ENCODE measurements at places on chromosomes 12 and 14.
A peak's percentile ranks its signal among the peaks of the same experiment; 100 is the strongest.

- DNase-seq: no peak
These were observed 1071.1 kb upstream of the FLRT2 start for GRCh38 chr14:84458881-84459280.

GRCh38 chr12:26572137-26572536, 260.9 kb downstream of the ITPR2 start:
- no peak for DNase-seq

GRCh38 chr14:55938249-55938791, 179.9 kb upstream of the PELI2 start:
- no peak for DNase-seq

- DNase-seq: no peak
These were observed 114.8 kb upstream of the LHX5 start for GRCh38 chr12:113586461-113586860.

DNA sequence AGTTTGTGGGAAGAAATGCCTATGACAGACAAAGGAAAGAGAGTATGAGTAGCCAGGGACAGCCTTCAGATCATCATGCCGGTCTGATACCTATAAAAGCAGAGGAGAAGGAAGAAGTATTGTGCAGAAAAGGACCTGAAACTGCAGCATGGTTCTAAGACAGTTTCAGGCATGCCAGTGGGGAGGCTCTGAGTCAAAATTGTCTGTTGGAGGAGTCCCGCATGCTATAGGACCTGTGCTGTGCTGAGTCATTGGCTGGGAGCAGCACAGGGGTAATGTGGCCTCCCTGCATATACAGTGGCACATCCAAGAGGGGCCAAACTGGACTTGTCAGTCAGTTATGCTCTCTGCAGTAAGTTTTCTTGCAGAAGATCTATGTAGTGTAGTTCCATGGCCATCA, 40.7 kb downstream of the NEUROD4 start:
- DNase-seq: no peak

GRCh38 chr14:85247071-85247470, 282.9 kb upstream of the FLRT2 start:
- DNase-seq: no peak

- no peak for DNase-seq
These were observed 630.0 kb upstream of the LMO3 start for GRCh38 chr12:17235996-17236395.

DNA sequence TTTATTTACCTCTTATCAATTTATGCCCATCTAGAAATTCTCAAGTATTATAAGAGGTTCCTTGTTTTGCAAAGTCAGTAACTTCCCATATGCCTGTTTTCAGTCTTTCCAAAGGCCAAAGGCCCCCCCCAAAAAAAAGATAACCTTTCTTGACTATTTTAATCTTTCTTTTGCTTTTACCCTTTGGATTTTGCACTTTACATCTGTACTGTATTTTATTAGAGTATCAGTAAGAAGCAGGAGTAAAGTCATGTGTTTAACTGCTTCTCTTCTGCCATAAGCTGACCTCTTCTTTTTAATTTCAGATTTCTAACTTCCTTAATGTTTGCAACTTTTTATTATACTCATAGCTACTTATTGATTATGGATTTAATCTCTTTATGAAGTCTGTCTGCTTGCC, 716.4 kb upstream of the NOVA1 start:
- no peak for DNase-seq

DNA sequence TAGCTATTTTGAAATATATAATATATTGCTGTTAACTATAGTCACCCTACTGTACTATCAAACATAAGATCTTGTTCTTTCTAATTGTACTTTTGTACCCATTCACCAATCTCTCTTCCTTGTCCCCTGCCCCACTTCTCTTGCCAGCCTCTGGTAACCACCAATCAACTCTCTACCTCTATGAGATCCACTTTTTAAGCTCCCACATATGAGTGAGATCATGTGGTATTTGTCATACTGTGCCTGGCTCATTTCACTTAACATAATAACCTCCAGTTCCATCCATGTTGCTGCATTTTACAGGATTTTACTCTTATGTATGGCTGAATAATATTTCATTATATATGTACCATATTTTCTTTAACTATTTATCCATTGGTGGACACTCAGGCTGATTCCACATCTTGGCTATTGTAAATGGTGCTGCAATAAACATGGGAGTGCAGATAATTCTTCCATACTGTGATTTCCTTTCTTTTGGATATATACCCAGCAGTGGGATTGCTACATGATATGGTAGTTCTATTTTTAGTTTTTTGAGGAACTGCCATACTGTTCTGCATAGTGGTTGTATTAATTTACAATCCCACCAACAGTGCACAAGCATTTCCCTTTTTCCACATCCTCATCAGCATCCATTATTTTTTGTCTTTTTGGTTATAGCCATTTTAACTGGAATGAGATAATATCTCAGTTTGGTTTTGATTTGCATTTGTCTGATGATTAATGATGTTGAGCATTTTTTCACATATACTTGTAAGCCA, 33.5 kb upstream of the SPIC start:
- no peak for DNase-seq

- DNase-seq: no peak
These were observed 114.9 kb upstream of the NOS1 start for GRCh38 chr12:117476341-117476740.

- no peak for DNase-seq
These were observed 1290.1 kb downstream of the AACS start for GRCh38 chr12:126355346-126355745.

DNA sequence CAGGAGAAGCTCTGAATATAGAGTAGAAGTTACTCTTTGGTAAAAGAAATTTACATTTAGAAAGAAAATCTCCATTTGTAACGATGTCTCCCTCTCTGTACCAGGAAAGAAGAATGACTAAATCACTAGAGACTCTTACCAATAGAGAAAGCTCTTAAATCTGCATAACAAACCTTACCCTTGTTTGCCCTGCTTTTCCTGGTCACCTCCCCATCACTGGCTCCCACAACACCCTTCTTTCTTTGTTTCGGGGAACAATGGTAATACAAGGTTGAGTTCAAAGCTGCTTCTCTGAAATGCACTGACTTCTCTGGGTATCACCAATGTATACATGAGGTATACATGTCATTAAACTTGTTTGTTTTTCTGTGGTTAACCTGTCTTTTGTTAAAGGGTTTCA, 351.1 kb upstream of the FLRT2 start:
- DNase-seq: no peak

- DNase-seq: no peak
These were observed 32.4 kb downstream of the BICD1 start for GRCh38 chr12:32139064-32139421.

DNA sequence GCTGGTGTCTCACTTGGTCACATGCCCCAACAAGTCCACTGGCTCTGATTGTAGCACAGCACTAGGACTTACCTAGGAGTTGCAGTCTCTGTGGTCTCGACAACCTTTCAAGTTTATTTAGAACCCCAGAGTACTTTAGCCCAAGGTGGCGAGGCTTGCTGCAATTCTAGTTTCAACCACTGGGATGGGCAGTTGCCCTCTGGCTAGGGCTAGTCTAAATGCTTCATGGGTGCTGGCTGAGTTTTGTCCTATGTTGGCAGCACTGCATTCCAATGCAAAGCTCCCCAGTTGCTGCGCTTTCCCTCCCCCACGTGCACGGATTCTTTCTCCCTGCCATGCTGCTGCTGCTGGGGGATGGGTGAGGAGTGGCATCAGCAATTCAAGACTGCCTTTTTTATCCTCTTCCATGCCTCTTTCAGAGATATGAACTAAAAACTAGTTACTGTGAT, 207.9 kb downstream of the SYNE2 start:
- DNase-seq: no peak

GRCh38 chr14:99605299-99605961, 1.4 kb upstream of the CCDC85C start:
- peak; percentile 51 for DNase-seq

GRCh38 chr12:73514672-73515071, 1023.0 kb upstream of the ATXN7L3B start:
- no peak for DNase-seq

GRCh38 chr14:32336702-32337101, 7.6 kb downstream of the AKAP6 start:
- DNase-seq: no peak

DNA sequence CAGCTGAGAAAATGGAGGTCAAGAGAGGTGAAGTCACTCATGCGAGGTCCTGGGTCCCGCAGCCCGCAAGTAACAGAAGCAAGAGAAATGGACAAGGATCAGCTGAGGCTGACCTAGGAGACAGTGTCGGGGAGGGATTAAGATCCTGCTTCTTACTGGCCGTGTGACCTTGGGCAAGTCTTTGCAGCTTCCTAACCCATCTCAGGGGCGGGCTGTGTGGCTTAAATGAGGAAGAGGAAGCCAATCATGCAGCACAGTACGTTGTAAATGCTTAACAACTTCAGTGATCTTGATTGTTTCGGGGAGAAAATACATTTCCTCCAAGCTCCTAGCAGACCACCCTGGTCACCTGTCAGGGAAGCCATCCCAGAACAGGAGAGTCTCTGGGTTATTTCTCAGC, 7.1 kb upstream of the PGF start:
- DNase-seq: no peak

DNA sequence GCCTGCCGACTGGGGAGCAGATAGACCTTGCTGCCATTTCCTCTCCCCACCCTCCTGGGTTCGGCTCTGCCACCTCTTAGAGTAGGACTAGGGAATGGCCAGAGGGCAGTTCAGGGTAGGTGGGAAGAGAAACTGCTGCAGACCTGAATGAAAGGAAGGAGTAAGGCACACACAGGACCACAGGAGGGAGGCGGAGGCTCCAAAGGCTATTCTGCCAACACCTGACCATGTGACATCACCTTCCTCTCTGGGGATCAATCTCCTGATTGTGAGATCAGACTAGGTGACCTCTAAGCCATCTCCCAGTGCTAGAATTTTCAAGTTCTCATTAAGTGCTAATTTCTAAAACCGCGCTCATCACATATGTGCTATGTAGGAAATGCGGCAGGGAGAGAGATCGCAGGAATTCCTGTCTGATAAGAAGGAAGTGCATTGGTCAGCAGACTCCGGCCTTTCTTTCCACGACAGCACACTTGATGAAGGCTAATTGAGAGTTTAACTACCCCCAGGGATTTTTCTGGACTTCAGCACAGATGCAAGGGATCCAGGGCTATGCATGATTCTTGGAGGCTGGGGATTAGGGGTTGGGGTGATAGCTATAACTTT, 11.5 kb upstream of the TSPAN11 start:
- no peak for DNase-seq

DNA sequence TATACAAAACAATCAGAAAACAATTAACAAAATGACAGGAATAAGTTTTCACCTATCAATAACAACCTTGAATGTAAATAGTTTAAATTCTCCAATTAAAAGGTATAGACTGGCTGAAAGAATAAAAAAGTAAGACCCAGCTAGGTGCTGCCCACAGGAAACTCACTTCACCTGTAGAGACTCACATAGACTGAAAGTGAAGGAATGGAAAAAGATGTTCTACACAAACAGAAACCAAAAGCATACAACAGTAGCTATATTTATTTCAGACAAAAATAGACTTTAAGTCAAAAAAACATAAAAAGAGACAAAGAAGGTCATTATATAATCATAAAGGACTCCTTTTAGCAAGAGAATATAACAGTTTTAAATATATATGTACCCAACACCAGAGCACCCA, 152.4 kb upstream of the PWP1 start:
- no peak for DNase-seq

DNA sequence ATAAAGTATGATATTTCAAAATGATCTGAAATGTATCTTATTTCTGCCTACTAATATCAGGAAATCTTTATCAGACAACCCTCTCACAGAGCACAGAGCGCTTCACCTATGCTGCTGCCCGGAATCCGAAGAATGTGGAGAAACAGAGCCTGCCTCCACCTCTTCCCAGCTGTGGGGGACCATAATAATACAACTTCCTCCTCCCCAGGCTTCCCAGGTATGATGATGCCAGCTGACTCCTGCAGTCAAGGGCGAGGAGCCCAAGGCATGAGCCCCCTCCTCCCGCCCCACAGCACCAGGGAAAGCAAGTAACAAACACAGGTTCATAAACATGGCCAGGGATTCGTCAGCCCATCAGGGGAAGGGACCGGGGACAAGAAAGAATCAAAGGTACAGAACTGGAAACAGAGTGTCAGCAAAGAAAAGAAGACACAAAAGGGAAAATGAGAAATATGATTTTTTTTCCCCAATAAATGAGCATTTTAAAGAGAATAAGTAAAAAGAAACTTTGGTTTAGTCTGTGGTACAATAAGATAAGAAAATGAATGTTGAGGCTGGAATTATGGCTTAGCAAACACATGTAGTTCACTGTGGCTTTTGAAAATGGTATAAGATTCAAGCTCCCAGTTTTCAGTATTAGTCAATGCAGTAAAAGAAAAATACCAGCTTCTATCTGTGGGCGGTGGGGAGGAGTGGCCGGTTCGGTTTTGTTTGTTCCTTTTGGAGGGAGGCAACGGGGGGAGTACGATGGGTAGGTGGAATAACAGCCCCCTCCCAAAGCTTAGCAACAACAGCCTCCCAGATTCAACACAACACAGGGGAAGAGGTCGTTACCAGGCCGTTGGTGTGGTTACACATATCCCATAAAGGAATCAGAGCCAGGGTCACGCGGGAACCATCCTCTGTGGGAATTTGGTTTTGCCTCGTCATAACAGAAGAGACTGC, 68.3 kb downstream of the SETD3 start:
- DNase-seq: no peak

GRCh38 chr14:22551605-22551997, 37.4 kb downstream of the DAD1 start:
- no peak for DNase-seq

DNA sequence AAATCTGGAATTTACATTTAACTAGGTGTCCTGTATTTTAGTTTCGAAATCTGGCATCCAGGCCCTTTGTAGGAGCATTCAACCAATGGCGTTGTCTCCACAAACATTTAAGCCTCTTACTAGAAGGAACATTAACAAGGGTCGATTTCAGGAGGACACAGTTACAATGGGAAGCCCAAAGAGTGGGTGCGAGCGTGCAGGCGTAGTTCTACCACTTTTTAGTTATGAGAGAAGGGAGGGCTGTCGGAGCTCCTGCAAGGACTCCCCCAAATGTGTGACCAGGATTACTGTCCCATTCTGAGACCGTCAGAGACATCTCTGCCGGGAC, 365 bp upstream of the ABHD4 start:
- no peak for DNase-seq

DNA sequence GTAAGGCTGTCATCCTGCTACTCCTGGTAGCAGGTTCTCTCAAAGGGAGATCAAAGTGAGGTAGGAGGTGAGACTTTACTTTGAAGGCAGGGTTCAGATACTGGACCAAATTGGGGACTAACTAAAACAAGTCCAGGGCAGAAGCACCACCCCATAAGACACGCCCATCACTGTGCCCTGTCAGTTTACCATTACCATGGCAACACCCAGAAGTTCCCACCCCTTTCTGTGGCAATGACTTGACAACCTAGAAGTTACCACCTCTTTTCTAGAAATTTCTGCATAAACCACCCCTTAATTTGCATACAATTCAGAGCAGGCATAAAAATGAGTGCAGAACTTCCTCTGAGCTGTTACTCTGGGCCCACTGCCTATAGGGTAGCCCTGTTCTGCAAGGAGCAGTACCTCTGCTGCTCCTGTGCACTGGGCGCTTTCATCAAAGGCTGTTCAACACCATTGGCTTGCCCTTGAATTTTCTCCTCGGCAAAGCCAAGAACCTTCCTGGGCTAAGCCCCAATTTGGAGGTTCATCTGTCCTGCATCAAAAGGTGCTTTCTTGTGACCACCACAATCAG, 64.8 kb upstream of the MAX start:
- DNase-seq: no peak
